ENCODE measurements at places on chromosomes 12 and 14.

- no peak for DNase-seq
Observed at GRCh38 chr12:47773858-47774580, 981 bp downstream of the SLC48A1 start.

DNA sequence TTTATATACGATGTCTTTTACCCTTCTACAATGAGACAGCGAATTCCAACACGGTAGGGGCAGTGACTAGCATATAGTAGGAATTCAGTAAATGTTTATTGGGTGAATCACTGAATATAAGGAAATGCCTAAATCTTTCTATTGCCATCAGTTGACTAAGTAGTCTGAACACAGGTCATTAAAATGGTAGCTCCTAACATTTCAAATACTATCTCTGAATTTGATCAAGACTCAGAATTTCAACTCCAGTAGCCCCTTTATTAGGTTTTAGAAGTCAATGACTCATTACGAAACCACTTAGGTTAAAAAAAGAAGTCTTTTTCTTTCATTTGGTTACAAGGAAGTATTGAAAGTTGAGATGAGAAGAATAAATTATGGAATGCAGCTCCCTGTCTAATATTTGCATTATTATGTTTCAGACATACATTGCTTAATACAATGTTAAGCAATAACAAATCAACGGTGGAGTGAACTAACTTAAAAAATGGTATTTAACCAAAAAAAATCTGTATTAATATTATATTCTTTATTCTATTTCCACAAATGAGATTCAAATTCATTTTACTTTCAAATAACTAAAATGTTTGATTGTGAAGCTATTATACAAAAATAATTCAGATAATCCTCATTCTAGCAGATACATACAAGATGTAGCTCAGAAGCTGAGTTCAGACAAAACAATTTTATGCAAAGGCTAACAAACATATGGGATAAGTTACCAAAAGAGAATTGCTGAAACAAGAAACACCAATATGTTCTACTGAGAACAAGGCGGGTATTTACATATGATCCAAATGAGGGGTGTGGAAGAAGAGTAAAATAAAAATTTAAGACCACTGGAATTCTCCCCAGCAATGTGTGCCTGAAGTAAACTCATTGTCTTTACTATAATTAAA, 302.7 kb downstream of the CEP128 start:
- no peak for DNase-seq

DNA sequence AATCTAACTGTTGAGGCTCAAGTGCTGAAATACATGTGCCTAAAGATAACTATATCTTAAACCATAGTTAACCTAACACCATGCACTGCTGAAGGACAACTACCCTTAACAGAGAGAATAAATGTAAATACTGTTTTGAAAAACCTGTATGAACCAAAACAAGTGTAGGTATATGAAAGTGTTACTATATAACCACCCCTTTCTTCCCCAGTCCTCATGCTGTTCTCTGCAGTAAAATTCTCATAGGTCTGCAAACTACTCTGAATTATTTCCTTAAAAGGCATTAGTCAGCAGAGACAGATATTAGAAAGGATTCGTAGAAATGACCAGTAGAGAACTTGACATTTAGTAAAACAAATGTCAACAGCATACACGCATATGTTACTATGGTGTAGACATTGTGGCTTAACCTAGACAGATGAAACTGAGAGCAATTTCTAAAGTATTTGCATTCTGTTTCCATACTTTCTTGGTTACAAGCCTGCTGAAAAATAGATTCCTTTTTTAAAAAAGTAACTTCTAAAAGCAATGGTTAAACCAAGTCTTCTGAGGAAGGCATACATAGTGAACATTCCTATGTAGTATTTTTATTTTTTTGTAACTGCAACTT, 13.9 kb downstream of the CSRP2 start:
- no peak for DNase-seq

DNA sequence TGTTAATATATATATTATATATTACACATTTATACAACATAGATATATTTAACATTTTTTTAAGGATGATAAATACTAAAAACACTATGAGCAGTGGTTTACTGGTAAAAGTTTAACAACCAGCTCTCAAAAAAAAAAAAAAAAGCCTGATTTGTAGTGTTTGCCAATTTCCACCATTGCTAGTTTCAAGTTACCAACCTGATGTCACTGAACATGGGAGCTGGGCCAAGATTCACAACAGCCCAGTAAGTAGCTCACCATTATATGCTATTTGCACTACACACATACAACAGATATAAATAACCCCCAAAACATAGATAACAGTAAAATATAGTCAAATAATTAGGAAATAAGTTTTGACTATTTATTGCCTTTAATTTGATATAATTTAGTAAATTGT, 28.9 kb upstream of the TMX1 start:
- no peak for DNase-seq

DNA sequence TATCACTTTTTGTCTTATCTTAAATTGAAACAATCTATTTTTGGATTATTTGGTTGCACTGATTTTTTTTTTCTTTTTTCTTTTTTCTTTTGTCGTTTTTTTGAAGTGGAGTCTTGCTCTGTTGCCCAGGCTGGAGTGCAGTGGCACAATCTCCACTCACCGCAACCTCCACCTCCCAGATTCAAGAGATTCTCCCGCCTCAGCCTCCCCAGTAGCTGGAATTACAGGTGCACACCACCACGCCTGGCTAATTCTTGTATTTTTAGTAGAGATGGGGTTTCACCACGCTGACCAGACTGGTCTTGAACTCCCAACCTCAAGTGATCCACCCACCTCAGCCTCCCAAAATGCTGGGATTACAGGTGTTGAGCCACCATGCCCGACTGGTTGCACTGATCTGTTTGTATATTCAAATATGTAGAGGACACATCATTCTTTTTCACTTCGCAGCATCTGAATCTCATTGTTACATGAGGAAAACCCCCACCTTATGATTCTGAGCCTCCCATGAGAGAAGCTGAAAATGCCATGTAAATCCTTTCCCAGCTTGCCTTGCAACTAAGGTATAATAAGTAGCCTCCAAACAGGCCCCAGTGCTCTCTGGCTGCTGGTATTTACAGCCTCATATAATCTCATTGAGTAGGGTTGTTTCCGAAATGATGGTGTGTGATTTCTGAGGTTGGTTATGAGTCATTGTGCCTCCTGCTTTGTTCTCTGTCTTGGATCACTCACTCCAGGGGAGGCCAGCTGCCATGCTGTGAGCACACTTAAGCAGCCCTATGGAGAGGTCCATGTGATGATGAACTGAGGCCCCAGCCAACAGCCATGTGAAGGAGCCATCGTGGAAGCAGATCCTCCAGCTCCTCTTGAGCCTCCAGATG, 5.2 kb upstream of the HSP90B1 start:
- peak; percentile 86 for DNase-seq

DNA sequence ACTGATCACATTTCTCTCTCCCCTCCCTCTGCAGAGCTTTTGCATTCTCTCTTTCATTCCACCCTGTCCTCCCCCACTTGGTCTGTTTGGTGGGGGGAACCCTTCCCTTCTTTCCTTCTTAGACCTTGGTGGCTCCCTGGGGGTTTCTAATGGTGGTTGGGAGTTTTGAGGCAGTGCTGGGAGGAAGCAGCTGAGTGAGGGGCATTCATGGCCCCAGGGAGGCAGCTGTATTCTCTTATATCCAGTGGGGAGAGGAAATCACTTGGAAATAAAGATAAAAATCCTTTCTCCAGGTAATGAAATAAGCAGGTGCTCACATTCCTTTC, 13.3 kb downstream of the NGDN start:
- no peak for DNase-seq

- no peak for DNase-seq
Observed at GRCh38 chr12:45549337-45549902, 180.1 kb upstream of the ARID2 start.

DNA sequence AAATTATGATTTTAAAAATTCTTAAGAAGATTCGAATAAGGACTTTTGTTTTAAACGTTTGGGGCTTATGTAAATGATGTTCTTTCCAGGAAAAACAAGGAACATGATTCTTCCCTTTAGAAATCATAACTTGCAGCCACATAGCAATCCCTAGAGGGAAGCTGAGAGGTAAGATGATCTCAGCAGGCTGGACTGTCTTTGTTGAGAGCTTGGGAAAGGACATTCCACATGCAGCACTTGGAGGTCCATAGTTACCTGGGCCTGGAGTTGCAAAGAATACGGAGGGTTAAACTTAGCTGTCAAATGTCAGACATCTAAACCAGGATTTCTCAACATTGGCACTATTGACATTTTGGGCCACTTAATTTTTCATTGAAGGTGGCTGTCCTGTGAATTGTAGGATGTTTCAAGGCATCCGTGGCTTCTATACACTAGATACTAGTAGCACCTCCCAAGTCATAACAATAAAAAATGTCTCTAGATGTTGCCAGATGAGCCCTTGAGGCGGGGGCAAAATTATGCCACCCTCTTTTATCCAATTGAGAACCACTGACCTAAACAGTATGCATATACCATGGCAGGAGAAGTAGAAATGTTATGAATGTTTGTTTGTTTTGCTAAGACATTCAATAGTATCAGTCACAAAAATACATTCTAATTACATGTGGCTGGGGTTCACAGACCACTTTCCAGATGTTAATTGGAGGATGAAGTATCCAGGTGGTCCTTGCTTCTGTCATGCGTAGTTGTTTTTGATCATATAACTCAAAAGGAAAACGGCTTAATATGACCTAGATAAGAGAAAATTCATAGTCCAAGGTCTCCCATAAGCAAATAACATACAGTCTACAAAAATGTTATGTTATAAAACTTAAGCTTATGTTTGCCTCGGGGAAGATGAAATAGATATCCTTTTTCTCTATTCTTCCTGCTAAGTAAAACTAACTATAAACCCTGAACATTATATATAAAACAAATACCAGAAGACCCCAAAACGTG, 30.5 kb downstream of the TTC6 start:
- no peak for DNase-seq

DNA sequence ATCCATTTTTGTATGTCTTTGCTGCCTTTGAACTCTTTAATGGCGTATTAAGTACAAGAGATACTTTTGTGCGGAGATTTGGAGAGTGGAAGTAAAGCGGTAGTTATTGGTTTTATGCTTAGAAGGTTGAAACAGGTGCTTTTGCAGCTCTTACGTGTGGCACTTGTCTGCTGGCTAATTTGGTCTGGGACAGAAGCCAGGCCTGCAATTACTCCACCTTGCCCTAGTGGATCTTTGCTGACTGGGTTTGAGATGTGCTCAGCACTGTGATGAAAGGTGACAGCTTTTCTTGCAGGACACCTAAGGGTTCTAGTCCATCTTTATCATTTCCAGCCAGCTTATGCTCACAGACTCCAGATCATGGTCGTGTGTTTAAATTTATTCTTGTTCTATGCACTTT, 252.5 kb downstream of the RPL10L start:
- DNase-seq: no peak

- no peak for DNase-seq
Observed at GRCh38 chr12:49585477-49586459, 17.8 kb upstream of the MCRS1 start.

DNA sequence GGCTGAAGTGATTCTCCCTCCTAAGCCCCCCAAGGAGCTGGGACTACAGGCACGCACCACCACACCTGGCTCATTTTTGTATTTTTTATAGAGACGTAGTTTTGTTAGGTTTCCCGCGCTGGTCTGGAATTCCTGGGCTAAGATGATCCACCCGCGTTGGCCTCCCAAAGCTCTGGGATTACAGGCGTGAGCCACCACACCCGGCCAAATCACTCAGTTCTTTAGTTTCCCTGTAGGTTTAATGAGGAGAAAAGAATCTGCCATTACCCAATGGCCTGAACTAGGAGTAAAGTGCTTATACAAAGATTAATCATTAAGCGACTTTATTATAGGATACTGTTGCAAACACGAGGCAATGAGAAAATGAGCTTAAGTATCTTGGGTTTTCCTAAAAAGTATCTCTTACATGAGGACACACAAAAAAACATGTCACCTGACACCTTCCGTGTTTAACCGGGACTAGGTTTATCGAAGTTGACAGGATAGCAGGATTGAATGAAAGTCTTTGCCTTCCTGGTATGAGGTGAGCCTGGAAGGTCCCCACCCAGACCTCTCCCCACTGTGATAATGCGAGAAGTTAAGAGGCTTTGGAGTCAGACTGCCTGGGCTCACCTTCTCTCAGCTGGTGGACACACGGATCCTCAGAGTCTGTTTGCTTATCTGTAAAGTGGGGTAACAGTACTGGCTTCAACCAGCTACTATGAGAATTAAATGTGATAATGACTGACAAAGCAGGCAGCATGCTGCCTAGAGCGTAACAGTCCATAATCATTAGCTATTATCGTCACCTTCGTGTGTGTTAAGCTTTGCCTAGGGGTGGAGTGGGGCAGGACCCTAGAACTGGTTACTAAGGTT, 133.5 kb upstream of the KRAS start:
- DNase-seq: no peak

GRCh38 chr14:50055461-50056228, 60.7 kb downstream of the VCPKMT start:
- no peak for DNase-seq

DNA sequence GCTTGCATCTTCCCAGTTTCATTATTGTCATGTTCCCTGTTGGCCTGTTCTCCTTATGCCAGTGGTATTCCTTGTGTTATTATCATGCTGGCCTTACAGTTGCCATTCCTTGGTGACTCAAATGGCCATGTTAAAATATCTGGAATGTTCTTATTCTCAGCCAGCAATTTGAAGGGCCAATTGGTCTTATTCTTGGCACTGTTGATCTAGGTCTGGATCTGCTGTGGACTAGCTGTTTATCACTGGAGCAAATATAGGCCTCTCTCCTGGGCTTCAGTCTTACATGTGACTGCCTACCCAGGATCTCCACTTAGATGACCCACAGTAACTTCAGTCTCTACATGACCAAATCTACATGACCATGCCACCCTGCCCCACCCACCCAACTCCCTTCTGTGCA, 5.4 kb downstream of the CIPC start:
- no peak for DNase-seq

DNA sequence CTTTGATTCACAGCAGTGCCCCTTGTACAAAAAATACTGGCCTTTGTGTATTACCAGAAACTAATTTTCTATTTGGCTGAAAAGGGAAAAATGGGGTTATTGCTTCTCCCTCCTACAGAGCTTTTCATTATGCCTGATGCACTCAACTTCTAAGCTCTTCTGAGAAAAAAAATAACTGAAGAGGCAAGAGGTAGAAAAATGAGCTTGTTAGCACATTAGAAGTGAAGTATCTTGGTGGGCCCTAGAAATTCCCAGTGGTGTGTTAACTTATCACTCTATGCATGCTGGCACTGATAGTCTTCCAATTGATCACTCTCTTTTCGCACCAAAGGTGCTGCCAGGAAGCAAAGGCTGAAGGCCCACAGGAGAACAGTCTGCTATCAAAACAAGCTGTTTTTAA, 17.1 kb downstream of the INSM2 start:
- DNase-seq: no peak
